Stimulated activated CD8-positive, alpha-beta memory T cell treated with anti-CD3 and anti-CD28 coated beads, Interleukin-4, amount 100 ng/mL, for 1 hour (primary cell): ENCODE measurements at places on chromosomes 12 and 14.

DNA sequence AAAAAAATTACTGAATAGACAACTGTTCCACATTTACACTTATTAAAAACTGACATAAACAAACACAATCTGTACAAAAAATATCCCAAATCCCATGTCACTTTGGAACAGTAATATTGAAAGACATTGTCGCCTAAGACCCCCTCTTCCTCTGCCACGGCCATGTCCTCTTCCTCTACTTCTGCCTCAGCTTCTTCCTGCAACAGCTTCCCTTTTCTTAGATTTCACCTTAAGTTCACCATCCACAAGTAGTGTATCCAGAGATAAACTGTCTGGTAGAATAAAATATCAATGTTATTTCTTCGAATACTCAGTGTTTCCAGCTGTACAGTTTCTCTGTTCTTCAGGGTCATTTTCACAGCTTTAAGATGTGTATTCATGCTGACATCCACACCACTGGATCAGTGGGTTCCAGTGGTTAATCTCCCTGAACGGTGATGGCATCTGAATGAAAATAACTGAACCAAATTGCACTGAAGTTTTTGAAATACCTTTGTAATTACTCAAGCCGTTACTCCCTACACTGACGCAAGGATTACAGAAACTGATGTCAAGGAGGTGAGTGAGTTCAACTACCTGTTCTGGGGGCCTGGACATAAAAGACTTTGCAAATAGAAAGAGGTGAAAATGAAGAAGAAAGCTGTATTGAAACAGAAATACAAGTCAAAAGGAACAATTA is 208.5 kb downstream of the C12orf50 start:
- no peak for DNase-seq

DNA sequence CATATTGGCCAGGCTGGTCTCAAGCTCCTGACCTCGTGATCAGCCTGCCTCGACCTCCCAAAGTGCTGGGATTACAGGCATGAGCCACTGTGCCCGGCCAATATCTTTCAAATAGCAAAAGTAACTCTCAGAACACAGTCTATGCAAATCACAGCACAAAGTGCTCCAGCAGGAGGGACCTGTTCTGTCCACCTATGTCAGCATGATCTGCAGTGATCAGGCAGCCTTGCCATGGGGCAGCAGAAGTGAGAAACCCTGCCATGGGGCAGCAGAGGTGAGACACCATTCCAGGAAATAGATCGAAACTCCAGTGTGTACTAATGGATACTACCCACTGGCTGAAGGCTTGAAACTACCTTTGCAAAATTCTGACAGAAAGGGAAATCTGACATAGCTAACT is 78.5 kb upstream of the EIF5 start:
- DNase-seq: no peak

- no peak for DNase-seq
These were observed 13.7 kb upstream of the TMEM106C start for GRCh38 chr12:47949441-47950341.

GRCh38 chr12:3795492-3796133 is 42.7 kb upstream of the CRACR2A start:
- DNase-seq: no peak

- no peak for DNase-seq
These were observed 651 bp downstream of the TMEM117 start for GRCh38 chr12:43836475-43836989.

DNA sequence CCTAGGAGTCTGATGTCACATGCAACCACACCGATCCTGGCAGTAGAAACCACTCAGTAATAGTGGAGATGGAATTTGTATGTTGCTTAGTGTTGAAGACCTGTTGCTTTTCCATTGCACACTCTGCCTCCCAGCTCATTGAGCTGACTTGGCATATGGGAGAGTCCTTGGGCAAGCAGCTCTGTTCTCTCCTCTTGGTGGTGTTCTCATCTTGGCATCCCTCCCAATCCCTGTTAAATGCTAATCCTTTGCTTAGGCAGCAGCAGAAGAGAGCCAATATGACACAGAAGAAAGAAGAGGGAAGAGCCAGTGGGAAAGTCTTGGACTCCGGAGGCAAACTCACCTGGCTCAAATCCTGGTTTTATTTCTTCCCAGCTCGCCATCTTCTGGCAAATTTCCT is 178.0 kb upstream of the CAND1 start:
- DNase-seq: no peak

DNA sequence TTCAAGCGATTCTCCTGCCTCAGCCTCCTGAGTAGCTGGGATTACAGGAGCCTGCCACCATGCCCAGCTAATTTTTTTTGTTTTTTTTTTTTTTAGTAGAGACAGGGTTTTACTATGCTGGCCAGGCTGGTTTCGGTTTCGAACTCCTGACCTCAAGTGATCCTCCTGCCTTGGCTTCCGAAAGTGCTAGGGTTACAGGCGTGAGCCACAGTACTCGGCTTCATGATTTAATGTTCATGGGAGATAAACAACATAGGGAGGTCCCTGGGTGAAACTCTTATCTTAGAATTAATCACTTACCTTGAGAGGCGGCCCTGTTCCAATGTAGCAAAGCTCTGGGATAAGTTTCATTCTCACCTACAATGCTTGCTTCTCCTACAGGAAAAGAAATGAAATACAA is 48.3 kb downstream of the SEL1L start:
- DNase-seq: no peak

GRCh38 chr14:90274808-90275457 is 18.6 kb downstream of the PSMC1 start:
- DNase-seq: no peak

- no peak for DNase-seq
These were observed 184.8 kb upstream of the NTF3 start for GRCh38 chr12:5247144-5247543.

DNA sequence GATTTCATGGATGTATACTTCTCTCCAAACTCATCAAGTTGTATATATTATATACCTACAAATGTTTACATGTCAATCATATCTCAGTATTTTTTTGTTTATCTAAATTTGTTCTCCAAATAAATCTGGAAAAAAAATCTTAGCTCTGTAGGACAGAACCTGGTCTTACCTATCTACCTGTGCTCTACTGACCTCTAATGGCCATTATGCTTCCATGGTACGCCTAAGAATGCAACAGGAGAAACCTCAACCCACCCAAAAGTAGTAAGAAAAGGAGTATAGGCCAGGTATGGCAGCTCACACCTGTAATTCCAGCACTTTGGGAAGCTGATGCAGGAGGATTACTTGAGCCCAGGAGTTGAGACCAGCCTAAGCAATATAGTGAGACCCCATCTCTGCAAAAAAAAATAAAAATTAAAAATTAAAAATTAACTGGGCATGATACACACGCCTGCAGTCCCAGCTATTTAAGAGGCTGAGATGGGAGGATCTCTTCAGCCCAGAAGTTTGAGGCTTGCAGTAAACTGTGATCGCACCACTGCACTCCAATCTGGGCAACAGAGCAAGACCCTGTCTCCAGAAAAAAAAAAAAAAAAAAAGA is 8.7 kb downstream of the OR11H4 start:
- no peak for DNase-seq

GRCh38 chr12:92199819-92200576 is 54.4 kb upstream of the BTG1 start:
- no peak for DNase-seq

DNA sequence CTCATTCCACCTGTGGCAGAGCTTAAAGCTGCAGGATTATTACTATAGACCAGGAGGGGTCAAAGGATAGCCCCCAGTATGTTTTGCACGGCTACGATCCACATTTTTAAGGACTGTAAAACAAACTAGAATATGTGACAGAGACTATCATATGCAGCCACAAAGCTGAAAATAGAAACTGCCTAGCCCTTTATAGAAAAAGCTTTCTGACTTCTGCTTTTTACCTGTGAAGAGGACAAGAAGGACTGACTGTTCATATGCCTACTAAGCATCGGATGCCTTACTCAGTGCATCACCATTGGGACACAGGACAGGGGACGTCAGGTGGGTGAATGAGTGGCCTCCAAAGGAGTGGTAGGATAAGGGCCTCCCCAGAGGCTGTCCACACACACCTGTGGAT is 29.8 kb downstream of the SPTB start:
- DNase-seq: no peak

GRCh38 chr14:85115921-85116320 is 414.0 kb upstream of the FLRT2 start:
- no peak for DNase-seq

GRCh38 chr12:67681941-67682620 is 33.5 kb downstream of the DYRK2 start:
- no peak for DNase-seq
